ENCODE measurements at places on chromosomes 5 and 9.

- no peak for DNase-seq
Measured at GRCh38 chr9:36150574-36151315, 14.2 kb downstream of the GLIPR2 start.

DNA sequence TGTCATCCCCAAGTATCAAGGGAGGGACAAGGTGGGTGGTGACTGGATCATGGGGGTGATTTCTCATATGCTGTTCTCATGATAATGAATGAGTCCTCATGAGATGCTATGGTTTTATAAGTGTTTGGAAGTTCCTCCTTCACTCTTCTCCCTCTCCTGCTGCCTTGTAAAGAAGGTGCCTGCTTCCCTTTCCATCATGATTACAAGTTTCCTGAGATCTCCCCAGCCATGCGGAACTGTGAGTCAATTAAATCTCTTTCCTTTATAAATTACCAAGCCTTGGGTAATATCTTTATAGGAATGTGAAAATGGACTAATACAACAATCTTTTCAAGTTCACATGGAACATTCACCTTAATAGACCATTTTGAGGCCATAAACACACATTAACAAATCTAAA lies 21.5 kb upstream of the DOCK2 start:
- DNase-seq = no peak

- DNase-seq = no peak
Measured at GRCh38 chr5:60529001-60529400, 171.0 kb downstream of the DEPDC1B start.

DNA sequence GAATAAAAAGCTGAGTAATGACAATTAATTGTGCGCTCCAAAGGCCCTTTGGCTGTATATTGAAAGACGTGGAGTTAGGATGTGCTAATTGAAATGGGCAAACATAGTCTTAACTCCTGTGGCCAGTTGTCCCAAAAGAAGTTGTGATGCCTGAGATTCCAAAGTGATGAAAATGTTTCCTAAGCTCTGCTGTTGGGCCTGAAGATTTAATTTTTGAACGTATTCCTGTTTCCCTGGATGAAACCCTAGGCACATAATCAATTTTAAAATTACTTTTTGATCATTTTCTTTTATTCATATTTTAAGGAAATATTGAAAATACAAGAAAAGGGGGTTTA lies 87.9 kb downstream of the PRDM6 start:
- no peak for DNase-seq

DNA sequence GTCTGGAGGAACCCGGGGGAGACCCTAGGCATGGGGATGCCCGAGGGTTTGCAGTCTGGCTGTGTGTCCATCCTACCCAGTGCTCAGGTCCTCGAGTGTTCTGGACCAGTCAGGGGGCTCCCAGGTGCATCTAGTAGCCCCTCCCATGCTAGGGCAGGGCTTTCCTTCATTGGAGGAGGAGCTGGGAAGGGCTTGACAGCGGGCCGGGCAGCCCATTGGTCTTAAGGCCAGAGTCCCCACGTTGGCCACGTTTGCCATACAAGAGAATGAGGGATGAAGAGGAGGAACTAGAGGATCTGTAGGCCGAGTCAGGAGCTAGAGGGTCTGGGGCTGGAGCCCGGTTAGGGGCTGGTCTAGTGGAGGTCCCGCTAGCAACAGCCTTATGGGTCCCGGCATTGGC lies 37.3 kb upstream of the CTSV start:
- DNase-seq = no peak

DNA sequence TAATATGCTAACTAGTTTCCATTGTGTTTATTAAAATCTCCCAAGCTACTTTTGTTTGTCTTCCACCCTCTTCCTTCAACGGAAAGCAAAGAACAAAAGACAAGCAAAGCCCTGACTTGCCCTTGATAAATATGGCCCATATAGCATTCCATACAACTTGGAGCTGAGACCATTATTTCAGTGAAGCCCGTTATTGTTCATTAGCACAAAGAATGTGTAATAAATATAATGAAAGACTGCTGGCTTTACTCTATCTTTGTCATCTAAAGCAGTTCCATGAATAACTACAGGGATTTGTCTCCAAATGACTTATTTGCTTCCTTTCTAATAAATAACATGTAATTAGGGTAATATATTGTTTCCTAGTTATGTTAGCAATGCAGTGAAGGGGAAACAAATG lies 270.7 kb upstream of the TLE4 start:
- DNase-seq = no peak

DNA sequence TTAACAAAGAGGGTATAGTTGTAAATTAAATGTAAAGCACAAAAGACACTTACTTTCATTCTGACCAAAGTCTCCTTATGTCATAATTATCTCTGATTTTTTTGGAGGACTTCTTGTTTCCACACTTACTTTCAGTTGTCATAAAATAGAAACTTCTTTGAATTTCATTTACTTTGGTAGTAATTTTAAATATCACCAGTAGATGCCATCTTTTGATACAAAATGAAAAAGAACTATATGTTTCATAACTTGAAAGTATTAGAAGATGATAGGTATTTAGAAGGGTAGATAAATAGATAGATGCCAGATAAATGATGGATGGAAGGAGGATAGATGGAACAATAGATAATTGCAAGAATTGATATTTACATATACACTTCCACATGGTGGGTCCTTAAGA lies 1865.3 kb upstream of the CDH9 start:
- no peak for DNase-seq

DNA sequence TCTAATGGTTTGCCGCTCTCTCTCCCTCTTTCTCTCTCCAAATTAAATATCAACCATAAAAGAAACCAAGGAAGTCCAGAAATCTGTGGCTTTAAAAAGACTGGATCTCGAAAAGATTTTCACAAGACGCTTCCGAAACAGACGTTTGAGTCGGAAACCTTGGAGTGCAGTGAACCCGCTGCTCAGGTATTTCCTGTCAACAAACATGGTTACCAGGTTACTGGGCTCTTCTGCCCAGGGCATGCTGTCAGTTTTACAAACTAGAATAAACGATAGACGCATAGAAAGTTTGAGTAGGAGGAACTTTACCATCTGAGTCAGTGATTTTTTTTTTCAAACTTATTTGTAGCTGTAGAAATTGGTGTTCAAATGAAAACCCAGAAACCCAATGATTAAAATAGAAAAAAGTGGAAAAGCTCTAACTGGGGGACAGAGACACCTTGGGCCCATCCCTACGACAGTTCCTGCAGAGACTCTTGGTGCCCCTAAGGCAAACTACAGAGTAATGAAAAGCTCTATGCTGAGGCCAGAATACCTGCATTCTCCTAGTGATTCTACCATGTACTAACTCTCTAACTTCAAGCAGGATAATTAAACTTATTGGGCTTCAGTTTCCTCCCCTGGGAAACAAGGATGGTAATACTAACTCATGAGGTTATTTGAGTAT lies 90.0 kb downstream of the DOCK8 start:
- no peak for DNase-seq

DNA sequence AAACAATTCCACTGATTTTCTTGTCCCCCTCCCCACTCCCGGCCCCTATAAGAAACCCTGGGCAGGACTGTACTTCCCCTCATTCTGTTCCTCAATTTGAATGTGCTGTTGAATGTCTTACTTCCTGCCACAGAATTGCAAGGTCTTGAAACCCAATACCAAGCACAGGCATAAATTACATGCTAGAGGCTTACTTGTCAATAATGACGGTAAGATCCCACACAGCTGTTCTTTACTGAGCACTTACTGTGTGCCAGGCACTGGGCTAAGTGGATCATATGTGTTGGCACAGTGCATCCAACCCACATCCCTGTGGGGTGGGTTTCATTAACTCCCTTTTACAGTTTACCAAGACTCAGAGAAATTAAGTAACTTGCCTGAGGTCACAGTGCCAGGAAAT lies 63.4 kb downstream of the MVB12B start:
- DNase-seq = no peak

DNA sequence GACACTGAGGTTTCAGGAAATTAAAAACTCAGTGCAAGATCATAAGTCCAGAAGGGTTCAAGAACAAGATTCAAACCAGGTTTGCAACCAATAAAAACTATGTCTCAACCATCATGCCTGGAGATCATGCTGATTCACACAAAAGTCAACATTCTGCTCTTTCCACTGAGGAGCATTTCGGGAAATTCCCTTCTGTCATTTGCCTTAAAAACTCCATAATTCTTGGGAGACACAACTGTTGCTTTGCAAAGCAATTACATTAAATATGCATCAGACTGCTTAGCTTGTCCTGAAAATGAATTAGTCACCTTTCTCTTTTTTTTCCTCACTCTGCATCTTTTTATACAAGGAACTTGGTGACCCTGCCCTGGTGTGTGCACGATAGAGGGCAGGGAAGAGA lies 275.9 kb upstream of the ZNF462 start:
- no peak for DNase-seq

GRCh38 chr5:41600731-41601130 lies 90.3 kb upstream of the PLCXD3 start:
- DNase-seq = no peak

DNA sequence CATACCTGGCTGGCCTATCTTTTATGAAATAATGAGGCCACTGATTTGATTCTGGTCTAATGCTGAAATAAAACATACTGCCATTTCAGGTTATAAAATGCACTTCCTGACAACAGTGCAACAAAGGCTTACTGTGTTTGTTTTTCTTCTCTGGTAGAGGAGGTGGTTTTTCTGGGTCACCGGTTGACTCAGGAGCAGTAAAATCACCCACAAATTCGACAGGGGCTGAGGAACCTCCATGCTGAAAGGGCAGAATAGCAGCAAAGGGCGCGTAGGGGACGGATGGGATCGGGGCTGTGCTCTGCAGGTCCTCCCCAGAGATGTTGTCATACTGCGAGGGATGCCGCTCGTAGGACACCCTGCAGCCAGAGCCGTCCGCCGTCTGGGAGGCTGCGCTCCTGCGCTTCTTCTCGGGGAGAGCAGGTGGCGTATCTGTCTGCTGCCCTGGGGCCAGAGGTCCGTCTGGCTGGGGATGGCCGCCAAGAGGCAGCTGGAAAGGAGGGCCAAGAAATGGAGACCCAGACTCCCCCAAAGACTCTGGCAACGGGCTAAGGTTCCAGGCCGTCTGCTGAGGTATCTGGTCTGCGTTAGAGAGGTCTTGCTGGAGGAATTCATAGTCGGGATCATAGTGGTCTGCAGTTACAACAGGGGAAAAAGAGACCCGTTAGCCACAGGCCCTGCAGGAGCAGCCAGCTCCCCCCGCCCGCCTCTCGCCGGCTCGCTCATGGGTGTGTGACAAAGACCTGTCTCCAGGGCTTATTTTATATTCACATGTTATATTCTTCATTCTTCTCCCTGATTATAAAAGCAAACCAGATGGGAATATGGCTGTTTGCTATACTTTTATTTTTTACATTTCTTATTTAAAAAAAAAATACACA lies 80.7 kb downstream of the PRRT1B start:
- DNase-seq = no peak

- DNase-seq = no peak
Measured at GRCh38 chr9:91549177-91549576, 125.5 kb upstream of the NFIL3 start.

- DNase-seq = no peak
Measured at GRCh38 chr5:181271081-181271480, 10.1 kb upstream of the TRIM52 start.

DNA sequence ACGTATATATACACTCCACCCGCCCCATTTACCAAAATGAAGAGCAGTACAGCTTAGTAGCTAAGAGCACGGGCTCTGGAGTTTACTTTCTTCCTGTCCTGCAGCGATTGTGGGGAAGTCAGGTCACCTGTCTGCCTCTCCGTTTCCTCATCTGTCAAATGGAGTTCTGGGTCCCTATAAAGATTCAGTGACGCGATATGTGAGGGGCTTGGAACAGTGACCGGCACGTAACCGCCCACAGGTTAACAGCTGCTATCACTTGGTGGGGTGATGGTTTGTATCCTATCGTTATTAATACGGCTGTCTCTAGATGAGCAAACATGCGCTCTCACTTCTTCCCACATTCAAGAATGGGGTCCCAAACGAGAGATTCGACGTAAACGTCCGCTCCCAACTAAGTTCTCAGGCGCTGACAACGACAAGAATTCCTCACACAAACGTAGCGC lies 426 bp downstream of the FAM114A2 start:
- no peak for DNase-seq

DNA sequence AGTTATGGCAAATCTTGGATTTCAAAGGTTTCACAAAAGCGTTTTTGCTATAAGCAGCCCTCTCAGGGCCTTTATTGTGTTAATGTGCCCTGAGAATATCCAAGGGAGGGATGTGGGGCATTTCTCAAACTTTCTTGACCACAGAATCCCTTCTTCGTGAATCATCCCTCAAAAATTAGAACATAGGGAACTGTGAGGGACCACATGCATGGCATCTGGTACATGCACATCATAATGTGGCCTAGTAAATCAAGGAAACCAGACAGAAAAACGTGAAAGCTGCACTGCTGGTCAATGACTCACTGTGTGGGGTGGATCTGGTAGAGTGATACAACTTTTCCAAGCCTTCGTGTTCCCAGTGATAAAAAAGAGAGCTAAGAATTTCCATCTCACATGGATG lies 22.4 kb downstream of the DDX31 start:
- DNase-seq = no peak

GRCh38 chr5:128632264-128632663 lies 94.2 kb upstream of the FBN2 start:
- DNase-seq = no peak

All from stimulated activated CD8-positive, alpha-beta memory T cell treated with anti-CD3 and anti-CD28 coated beads, Interleukin-2, amount 100 ng/mL, for 1 hour (primary cell).